ENCODE measurements at places on chromosomes 12 and 14.
A peak's percentile ranks its signal among the peaks of the same experiment; 100 is the strongest.

DNA sequence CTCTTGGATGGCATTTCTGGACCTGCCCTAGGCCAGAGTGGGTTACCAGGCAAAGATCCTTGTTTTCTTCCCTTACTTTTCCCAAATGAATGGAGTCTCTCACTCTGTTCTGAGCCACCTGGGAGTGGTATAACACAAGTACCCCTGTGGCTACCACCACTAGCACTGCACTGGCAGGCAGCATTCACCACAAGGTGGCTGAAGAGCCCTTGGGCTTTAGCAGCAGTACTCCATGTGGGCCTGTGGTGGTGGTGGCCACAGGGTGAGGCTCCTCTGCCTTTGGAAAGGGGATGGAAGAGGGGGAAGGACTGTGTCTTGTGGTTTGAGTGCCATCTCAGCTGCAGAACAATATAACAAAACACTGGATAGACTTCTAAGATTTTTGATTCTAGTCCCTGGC is 38.1 kb upstream of the LMNTD1 start:
- H3K27me3 ChIP-seq, result no peaks in the 10 kb centered on the region
- no peak overlapping the region for H3K4me3 ChIP-seq
- H3K27ac ChIP-seq, result no peak overlapping the region
- no peak for DNase-seq
- H3K4me1 ChIP-seq, result peaks cover 49% of the 10 kb centered on the region

- no peak overlapping the region for H3K27ac ChIP-seq
- no peaks in the 10 kb centered on the region for H3K36me3 ChIP-seq
- no peak for DNase-seq
- peaks cover 3% of the 10 kb centered on the region for H3K27me3 ChIP-seq
These were observed 20.1 kb upstream of the OR6J1 start for GRCh38 chr14:22664261-22664660.

DNA sequence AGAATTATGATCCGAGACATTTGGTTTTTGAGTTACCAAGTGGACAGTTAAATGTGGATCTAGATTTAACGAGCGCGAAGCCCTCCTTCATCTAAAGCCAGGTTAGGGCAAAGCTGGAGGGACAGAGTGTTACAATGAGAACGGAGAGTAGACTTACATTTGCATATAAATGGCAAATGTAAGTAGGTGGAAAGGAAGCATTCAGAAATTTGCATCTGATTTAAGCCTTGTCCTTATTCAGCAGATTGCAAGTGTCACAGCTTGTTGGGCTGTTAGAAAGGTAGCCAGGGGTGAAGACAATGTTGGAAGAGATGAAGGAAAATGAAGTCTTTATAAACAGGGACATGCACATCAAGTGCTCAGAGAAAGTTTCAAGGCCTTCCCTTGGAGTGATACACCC is 806.2 kb downstream of the GALC start:
- no peaks in the 10 kb centered on the region for H3K27me3 ChIP-seq
- H3K4me3 ChIP-seq, result no peak overlapping the region
- H3K36me3 ChIP-seq, result no peaks in the 10 kb centered on the region
- no peaks in the 10 kb centered on the region for H3K4me1 ChIP-seq
- H3K27ac ChIP-seq, result no peak overlapping the region

DNA sequence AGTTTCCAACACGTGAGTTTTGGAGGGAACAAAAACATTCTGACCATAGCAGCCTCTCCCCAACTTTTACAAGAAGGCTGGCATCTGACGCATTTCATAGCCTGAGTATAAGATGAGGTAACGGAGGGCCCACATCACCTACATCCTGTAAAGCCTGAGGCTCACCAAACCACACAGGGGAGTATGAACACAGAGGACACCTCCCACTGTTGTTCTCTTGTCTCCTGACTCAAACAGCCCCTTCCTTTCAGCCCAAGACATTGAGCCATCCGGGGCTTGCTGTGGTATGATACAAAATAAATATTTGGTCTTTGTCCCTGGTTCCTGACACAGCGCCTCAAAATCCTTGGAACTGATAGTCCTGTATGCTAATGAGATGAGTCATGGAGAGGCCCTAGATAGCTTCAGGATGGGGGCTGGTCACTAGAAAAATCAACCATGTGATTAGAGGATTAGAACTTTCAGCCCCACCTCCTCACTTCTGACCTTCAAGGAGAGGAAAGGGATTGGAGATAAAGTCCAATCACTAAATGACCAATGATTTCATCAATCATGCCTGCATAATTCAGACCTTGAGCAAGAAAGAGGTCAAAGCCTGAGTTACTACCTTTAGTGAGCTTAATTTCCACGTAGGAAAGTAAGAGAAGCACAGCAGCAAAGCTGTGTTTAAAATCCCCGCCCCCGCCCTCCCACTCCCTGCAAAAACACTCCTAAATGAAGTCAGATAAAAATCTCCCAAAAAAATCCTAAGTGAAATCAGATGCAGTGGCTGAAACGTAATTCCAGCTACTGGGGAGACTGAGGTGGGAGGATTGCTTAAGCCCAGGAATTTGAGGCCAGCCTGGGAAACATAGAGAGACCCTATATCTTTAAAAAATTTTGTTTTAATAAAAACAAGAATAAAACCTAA is 236.4 kb downstream of the PCNX1 start:
- DNase-seq, result peak; percentile 90
- H3K36me3 ChIP-seq, result no peaks in the 10 kb centered on the region
- peaks cover 46% of the 10 kb centered on the region for H3K4me1 ChIP-seq

DNA sequence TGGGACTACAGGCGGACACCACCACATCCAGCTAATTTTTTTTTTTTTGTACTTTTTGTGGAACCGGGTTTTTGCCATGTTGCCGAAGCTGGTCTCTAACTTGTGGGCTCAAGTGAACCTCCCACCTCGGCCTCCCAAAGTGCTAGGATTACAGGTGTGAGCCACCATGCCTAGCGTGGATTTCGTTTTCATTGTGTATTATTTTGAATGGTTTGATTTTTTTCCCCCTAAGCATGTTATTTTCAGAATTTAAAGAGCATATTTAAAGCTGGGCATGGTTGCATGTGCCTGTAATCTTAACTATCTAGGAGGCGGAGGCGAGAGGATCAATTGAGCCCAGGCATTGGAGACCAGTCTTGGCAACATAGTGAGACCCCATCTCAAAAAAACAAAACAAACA is 13.1 kb downstream of the TMEM63C start:
- no peak overlapping the region for H3K27ac ChIP-seq
- H3K27me3 ChIP-seq, result peaks cover 12% of the 10 kb centered on the region
- H3K36me3 ChIP-seq, result no peaks in the 10 kb centered on the region
- H3K4me3 ChIP-seq, result no peak overlapping the region
- no peak for DNase-seq

- H3K4me1 ChIP-seq, result no peaks in the 10 kb centered on the region
- DNase-seq, result no peak
- H3K27ac ChIP-seq, result no peak overlapping the region
- no peaks in the 10 kb centered on the region for H3K27me3 ChIP-seq
- no peak overlapping the region for H3K4me3 ChIP-seq
These were observed 39.9 kb downstream of the TMTC1 start for GRCh38 chr12:29743801-29744200.

All from activated CD4-positive, alpha-beta T cell treated with anti-CD3 and anti-CD28 coated beads, Interleukin-2, amount 10 ng/mL, durations not matched to agents 24 days and 14 days (primary cell).